ENCODE measurements at places on chromosomes 6 and 20. TPM values are rescaled to one million over a fixed set of nuclear protein-coding genes. Genes with fewer than 3 reads are reported as not detected.
A peak's percentile ranks its signal among the peaks of the same experiment; 100 is the strongest.

Gene ADGRF1
- not detected for total RNA-seq

DNA sequence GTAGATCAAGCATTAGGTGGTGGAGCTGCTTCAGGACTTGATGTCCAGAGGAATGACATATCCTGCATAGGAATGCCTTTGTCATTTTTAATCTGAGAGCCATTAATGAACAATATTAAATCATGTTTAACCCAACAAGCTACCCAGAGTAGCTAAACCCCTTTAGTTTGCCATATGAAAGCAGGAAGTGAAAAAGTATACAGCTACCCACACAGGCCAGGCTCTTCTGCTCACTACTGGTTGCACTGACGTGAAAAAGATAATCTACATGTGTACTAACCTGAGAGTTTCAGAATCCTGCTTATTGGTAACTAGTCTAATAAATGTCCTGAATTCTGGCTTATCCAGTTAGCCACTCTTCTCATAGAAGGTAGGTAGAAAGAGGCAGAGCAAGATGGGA lies 19.9 kb downstream of the GLYATL3 start:
- no peaks in the 10 kb centered on the region for H3K27me3 ChIP-seq
- H3K4me3 ChIP-seq: no peak overlapping the region
- no peak overlapping the region for H3K27ac ChIP-seq
- no peaks in the 10 kb centered on the region for H3K4me1 ChIP-seq
- DNase-seq: no peak
- H3K36me3 ChIP-seq: no peaks in the 10 kb centered on the region

DNA sequence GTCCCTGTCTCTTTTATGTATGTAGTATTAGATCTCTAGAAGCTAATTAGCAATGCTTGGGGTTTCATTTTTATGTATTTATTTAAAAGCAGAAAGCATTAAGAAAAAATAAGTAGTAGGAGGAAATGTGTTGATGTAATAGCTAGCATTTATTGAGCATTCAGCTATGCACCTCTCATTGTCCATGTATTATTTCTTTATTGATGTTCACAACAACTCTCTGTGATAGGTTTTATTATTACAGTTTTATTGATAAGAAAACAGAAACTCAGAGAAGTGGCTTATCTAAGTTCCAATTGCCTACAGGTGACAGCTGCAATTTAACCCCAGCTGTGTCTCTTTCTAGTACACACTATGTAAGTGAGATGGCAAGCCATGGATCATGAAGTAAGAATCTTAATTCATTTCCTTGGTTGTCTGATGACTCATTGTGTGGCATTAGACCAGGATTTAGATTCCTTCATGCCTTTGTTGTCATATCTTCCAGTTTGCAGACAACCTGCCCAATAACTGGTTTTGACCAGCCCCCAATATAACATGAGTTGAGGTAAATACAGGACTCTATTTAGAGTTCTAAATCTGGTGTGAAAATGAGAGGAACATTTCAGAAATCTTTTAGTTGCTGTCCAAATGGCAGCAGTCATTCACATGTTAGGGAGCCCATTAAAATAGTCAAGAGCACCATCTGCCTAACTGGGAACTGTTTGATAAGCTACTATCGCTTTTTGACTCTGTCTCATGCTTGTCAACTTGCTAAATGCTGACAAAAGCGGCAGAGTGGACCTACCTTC lies 170.8 kb upstream of the PHACTR1 start:
- H3K27ac ChIP-seq: peak overlapping the region; percentile 40
- H3K4me1 ChIP-seq: peaks cover 48% of the 10 kb centered on the region
- no peak for DNase-seq
- H3K4me3 ChIP-seq: no peak overlapping the region
- no peaks in the 10 kb centered on the region for H3K27me3 ChIP-seq

DNA sequence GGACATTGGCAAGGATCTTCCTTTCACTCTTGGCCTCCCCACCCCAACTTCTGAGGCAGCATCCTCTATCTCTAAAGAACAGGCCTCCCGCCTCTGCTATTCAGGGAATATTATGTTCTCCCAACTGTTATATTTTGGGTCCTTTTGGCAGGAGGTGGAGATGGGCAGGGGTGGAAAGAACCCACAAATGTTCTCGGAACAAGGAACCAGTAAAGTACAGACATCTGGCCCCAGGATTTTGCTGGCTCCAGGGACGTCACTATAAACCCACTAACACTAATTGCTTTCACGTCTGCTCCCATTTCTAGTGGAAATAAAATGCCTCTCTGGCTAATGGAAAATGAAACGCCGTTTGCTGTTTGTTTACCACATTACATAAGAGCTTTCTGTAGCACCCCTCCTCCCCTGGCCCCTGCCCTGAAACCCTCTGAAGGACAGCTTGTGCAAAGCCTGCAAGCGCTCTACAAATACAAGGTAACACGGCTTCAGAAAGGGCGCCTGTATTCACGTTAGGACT lies 77.7 kb upstream of the TBC1D7 start:
- H3K27ac ChIP-seq: no peak overlapping the region
- H3K4me1 ChIP-seq: 0 out of 2 replicates have a peak, but pooled peaks cover 4% of the 10 kb centered on the region
- no peaks in the 10 kb centered on the region for H3K27me3 ChIP-seq

Gene SNX3
- 263 TPM for total RNA-seq

Gene UNC5CL
- not detected for total RNA-seq

- no peak overlapping the region for H3K4me3 ChIP-seq
- no peaks in the 10 kb centered on the region for H3K27me3 ChIP-seq
- H3K36me3 ChIP-seq: peaks cover 8% of the 10 kb centered on the region
- DNase-seq: no peak
- peaks cover 12% of the 10 kb centered on the region for H3K4me1 ChIP-seq
- H3K27ac ChIP-seq: no peak overlapping the region
Measured at GRCh38 chr6:15495375-15495901, 167.4 kb downstream of the DTNBP1 start.

DNA sequence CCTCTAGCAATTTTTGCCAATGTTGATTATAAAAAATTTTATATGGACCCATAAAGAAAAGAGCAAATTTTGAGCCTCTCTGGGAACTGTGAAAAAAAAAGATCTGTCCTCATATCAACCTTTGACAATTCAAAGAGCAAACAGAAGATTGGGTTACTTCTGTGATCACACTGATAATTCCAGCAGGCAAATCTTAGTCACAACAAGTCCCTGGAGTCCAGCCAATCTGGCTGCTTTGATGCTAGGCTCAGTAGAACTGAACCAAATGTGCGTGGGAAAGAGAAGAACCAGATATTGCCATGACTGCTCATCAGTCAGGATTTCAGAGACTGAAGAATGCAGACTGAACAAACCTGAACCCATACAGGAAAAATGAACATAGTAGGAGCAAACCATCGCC lies 438.4 kb upstream of the FLRT3 start:
- no peaks in the 10 kb centered on the region for H3K4me1 ChIP-seq
- no peaks in the 10 kb centered on the region for H3K36me3 ChIP-seq
- H3K4me3 ChIP-seq: no peak overlapping the region
- no peaks in the 10 kb centered on the region for H3K27me3 ChIP-seq
- no peak overlapping the region for H3K27ac ChIP-seq

- no peak overlapping the region for H3K27ac ChIP-seq
- DNase-seq: no peak
- no peaks in the 10 kb centered on the region for H3K27me3 ChIP-seq
Measured at GRCh38 chr6:45450132-45450531, 72.4 kb upstream of the SUPT3H start.

- H3K27ac ChIP-seq: peak overlapping the region; percentile 84
- no peak for DNase-seq
- no peaks in the 10 kb centered on the region for H3K36me3 ChIP-seq
Measured at GRCh38 chr20:24991897-24992486, 559 bp downstream of the APMAP start.

Gene PLN
- not detected for total RNA-seq

DNA sequence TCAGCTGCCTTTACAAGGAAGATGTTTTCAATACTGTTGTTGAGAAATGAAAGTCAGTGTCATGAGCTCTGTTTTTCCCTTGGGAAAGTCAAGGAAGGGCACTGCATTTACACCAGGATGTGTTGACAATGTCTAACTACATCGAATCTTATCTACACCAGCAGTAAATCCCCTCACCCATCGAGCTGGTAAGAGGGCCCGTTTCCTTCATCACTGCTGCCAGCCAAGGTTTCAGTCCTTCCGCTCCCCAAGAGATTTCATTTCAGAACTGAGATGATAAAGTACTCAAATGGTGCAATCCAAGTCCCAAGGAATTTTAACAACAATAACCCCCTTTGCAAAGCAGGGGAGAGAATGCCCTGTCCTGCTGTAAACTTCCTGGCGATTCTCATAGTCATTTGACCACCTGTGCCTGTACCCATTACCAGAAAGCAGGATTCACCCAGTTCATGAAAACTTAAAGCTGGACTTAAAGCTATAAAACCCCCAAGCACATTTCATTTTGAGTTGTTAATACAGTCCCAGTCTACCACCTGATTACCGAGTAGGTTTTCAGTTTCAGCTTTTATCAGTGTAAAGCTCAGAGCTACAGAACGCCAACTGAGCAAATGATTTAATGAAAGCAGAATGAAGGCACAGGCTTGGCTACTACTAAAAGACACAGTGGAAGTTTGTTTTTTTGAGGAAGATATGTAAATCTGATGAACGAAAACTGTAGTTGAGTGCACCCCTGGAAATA lies 122.5 kb upstream of the TAB2 start:
- no peak overlapping the region for H3K27ac ChIP-seq
- H3K27me3 ChIP-seq: no peaks in the 10 kb centered on the region
- no peaks in the 10 kb centered on the region for H3K4me1 ChIP-seq
- H3K36me3 ChIP-seq: no peaks in the 10 kb centered on the region

Gene NDRG3
- total RNA-seq: 19.0 TPM

DNA sequence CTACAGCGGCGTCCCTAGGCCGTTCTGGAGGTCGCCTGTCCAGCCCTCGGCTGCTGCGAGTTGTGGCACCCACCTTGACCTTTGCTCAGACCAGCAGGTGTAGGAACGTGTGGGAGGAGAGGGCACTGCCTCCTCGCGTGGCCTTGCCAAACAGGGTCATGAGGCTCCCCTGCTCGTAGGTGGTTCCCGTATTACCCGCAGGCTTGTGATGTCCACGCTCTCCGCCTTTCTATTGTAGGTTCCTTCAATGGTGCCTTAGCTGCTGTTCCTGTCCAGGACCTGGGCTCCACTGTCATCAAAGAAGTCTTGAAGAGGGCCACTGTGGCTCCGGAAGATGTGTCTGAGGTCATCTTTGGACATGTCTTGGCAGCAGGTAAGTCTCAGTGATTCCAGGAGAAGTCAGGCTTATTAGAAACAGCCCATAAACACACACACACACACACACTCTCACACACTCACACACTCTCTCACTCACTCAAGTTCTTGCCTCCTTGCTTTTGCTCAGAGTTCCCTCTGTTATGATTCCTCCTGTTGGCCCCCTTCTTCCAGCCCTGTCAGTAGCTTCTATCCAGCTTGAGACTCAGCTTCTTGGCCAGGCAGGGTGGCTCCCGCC lies 942 bp downstream of the ACAT2 start:
- H3K36me3 ChIP-seq: peaks cover 70% of the 10 kb centered on the region
- peaks cover 55% of the 10 kb centered on the region for H3K4me1 ChIP-seq
- H3K27me3 ChIP-seq: no peaks in the 10 kb centered on the region
- peak overlapping the region; percentile 71 for H3K4me3 ChIP-seq

DNA sequence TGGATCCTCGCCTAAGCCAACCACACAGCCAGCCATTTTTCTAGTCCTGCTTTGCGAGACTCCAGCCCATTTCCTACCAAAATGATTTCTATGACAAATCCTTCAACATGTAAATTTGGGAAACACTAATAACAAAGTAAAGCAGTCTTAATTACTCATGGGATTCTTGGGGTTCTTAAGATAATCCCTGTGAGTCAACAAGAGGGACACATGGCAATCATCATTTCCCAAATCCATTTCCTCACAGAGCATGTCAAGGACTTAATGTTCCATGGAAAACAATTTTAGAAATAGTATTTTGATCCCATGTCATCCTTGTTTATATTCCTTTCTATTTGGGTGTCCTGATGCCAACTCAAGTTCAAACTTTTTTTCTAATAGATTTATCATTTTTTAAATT lies 322.7 kb upstream of the NOX3 start:
- no peaks in the 10 kb centered on the region for H3K36me3 ChIP-seq
- H3K27me3 ChIP-seq: no peaks in the 10 kb centered on the region
- no peak overlapping the region for H3K27ac ChIP-seq
- peaks cover 19% of the 10 kb centered on the region for H3K4me1 ChIP-seq

- DNase-seq: peak; percentile 64
- H3K27me3 ChIP-seq: no peaks in the 10 kb centered on the region
- H3K4me1 ChIP-seq: peaks cover 19% of the 10 kb centered on the region
- peaks cover 22% of the 10 kb centered on the region for H3K36me3 ChIP-seq
- peak overlapping the region; percentile 72 for H3K27ac ChIP-seq
- peak overlapping the region; percentile 87 for H3K4me3 ChIP-seq
Measured at GRCh38 chr6:45420083-45420908, 42.6 kb upstream of the SUPT3H start.

GRCh38 chr6:142028527-142028926 lies 104.2 kb upstream of the GJE1 start:
- DNase-seq: no peak
- H3K27me3 ChIP-seq: no peaks in the 10 kb centered on the region
- H3K4me3 ChIP-seq: no peak overlapping the region
- no peaks in the 10 kb centered on the region for H3K36me3 ChIP-seq
- H3K4me1 ChIP-seq: no peaks in the 10 kb centered on the region
- no peak overlapping the region for H3K27ac ChIP-seq

Gene SASH1
- total RNA-seq: 8.8 TPM

- no peak overlapping the region for H3K27ac ChIP-seq
- no peaks in the 10 kb centered on the region for H3K27me3 ChIP-seq
- H3K4me3 ChIP-seq: no peak overlapping the region
- no peaks in the 10 kb centered on the region for H3K36me3 ChIP-seq
- no peak for DNase-seq
Measured at GRCh38 chr6:152004036-152004566, 196.6 kb downstream of the ESR1 start.

Gene ENPP3
- total RNA-seq: 0.05 TPM

DNA sequence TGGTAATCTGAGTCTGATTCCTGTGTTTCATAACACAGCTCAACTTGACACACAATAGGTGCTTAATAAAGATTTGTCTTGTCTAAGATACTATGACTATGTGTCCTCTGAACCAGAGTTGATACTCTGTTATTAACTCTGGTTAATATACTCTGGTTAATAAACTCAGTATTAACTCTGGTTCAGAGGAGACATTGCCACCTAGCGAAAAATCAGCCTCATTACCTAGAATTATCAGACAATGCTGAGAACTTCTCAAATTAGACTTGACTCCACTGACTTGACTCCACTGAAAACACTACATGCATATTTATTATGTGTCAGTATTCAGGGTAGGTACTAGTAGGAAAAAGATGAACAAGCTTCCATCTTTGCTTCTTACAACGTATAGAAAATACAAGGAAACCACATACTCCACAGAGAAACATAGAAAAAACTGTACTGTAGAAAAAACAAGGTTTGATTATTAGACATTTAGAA lies 73.9 kb downstream of the AHI1 start:
- H3K4me3 ChIP-seq: no peak overlapping the region
- H3K4me1 ChIP-seq: no peaks in the 10 kb centered on the region
- DNase-seq: peak; percentile 10
- no peak overlapping the region for H3K27ac ChIP-seq

Gene BAG2
- total RNA-seq: 22.7 TPM

Gene CDS2
- 31.2 TPM for total RNA-seq

Gene RAB44
- not detected for total RNA-seq

DNA sequence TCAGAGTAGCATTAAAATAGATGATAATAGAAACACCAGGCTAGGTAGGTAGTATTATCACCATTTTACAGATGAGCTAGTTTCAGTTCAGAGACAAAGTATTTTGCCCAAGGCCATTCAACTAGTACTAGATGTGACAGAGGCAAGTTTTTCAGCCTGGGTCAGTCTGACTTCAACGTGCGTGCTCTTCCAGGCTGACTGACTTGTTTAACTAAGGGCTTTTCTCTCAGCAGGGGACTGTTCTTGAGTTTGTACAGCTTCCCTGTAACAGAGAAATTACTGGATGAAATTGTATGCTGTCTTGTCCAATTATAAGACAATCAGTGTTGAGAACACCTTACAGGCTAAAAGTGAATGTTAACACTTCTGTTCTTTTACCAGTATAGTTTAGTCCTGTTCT lies 333.5 kb upstream of the MAN1A1 start:
- no peak overlapping the region for H3K4me3 ChIP-seq
- DNase-seq: no peak
- no peak overlapping the region for H3K27ac ChIP-seq

Measured in SJSA1 (cell line).